ENCODE measurements at places on chromosomes 13 and 19. TPM values are rescaled to one million over a fixed set of nuclear protein-coding genes. Genes with fewer than 3 reads are reported as not detected.
A peak's percentile ranks its signal among the peaks of the same experiment; 100 is the strongest.

ZNF296 gene
- 0.19 TPM for total RNA-seq

MCEMP1 gene
- 0.28 TPM for total RNA-seq

LMO7 gene
- total RNA-seq, result 50.8 TPM

DNA sequence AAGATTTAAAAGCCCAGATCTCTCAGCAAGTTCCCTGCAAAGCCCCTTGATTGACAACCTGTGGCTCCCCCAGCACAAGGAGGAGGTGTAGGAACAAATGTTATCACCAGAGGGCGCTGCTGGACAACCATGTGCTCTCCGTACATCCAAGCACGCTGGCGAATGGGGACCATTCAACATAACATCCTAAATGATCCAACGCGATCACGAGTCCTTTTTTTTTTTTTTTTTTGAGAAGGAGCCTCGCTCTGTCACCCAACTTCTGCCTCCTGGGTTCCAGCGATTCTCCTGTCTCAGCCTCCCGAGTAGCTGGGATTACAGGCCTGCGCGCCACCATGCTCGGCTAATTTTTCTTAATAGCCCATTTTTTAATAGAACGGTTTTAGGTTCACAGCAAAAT lies 52.0 kb downstream of the NWD1 start:
- DNase-seq, result peak; percentile 59
